ENCODE measurements at places on chromosomes 2 and 18.
A peak's percentile ranks its signal among the peaks of the same experiment; 100 is the strongest.

DNA sequence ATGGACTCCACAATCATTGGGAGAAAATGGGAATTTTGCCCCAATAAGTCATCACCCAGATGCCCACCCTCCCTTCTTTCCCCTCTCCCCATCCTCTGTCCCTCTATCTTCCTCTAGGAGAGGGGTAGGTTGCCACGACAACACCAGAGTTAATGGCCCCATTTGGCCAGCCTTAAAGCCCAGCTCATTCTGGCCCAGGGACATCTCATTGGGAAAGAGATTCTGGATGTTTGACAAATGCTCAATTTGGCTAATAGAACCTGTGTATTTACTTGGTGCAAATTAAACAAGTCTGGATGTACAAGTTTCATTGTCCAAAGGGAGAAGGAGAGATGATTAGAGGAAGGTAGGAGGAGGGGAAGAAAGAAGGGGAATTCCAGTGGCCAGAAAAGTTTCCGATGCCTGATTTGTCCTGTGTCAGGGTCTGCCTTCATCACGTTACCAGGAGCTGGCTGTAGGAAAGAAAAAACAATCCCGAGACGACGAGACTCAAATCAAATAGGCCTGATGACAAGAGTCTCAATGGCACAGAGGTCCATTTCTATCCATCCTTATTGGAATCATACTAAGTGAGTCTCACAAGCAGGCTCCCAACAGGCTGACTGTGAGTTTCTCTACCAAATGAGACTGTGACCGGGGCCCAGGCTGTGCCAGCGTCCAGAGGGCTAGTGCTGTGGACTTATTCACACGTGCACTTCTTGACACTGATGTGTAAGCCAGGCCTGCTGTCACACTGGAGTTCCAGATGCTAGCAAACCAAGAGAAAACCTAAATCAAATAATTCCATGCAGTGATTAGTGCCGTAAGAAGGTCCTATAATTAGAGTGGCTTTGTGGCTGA lies 265.2 kb upstream of the APCDD1 start:
- peak; percentile 35 for DNase-seq

DNA sequence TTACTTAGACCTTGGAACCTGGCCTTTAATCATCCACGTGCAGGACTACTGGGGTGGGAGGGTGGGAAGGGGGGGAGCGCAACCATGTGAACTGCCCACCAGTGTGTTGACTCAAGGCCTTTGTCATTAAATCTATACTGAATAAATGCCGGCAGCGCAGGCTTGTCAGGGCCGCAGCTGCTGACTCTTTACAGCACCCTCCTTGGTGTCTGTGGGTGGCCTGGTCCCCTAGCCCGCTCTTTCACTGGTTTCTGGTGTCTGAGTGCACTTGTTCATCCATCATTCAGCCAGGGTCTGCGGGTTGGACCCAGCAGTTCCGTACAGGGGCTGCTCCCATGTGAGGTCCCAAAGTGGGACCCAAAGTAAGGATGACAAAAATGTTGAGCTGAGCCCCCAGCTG lies 11.5 kb downstream of the MAP3K2 start:
- DNase-seq: no peak

- no peak for DNase-seq
Observed at GRCh38 chr2:66781804-66782203, 346.9 kb downstream of the MEIS1 start.

DNA sequence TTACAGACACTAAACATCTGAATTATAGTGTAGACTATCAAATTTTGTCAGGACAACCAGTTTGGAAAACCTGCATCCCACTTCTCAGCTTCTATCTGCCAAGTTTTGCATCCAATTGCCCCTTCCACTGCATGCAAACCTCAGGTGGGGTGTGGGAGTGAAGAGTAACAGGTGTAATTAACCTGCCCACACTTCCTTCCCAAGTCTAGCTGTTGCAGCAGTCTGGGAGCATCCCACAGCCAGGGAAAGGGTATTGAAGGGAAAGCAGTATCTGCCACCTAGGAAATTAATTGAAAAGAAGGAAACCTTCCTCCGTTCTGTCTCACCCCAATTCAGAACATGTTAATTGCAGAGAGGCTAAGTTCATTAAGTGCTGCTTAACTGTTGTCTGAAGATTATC lies 189.9 kb downstream of the NCKAP5 start:
- DNase-seq: no peak

DNA sequence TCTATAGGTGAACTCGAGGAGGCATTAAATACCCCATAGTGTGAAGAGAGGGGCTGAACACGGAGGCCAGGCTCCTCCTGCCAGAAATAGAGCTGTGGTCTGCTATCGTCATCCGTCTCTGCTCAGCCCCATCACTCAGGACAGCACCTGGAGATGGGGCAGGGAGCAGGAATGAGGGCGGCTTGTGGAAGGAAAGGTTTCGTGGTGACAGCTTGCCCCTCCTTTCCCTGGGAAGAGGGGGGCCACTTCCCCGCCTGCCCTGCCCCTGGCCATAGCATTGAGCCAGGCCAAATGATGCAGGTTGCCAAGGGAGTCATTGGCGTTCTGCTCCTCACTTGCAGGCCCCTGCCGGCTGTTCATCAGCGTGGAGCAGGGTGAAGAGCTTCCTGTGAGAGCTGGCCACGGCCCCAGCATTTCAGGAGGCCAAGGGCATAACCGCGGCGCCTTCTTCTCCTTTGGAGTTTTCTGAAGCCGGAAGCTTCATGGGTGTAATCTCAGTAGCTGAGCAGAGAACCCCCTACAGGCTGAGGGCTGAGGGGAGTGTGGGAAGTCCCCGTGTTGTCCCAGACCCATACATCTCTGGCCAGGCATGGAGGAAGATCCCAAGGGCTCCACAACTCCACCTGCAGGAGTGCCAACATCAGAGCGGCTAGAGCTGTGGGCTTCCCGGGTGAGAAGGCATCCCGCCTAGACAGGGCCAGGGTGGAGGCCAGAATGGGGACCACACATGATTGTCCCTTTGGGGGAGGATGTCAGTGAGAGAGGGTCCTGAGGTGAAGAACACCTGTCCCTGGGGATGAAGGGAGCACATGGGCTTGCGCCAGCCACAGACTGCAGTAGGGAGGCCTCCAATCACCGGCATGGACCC lies 112.5 kb upstream of the GLI2 start:
- no peak for DNase-seq

DNA sequence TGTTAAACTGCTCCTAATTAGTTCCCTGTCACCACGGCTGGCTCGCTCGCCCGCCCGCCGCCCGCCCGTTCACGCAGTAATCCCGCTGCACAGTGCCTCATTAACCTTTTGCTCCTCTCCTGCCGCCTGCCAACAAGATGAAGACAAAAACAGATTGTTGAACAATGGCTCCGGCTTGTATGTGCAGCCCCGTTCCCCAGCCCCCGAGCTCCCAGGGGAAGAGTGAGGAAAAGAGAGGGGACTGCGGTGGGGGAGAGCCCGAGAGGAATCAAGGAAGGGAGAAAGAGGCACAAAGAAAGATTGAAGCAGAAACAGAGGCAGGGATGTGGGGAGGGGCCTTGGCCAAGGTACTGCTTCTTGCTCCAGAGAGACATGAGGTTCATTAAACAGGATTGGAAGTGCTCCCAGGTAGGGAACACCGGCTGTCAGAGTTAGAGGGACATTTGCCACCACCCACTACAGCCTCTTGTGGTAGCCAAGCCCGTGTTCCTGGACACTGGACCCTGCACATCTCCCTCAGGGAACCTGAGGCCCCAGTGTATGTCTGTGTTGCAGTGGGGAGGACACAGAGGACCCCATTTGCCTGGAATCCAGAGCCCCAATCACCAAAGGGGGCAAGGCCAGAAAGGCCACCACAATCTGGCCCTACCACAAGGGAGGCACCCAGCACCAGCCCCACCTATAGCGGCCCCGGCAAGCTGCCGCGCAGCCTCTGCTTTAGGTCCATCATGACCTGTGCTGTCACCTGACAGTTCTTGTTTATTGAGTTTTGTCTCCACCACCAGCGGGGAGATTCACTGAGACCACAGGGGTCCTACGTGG lies 38.1 kb downstream of the EMX1 start:
- no peak for DNase-seq

DNA sequence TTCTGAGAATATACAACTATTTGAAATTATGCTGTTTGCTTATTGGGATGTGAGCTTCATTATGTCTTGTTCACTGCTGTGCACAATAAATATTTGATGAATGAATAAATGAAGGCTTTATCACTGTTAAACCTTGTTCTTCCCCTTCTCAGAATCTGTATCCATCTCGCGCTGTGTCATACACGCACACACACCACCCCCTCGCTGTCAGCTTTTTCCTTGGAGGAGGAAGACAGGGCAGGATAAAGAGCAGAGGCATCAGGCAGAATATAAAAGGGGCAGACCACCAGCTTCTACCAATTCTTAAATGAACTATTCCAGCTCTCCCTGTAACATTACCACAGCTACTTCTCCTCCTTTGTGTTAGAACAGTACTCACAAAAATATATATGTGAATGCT lies 75.0 kb downstream of the CD226 start:
- DNase-seq: no peak

DNA sequence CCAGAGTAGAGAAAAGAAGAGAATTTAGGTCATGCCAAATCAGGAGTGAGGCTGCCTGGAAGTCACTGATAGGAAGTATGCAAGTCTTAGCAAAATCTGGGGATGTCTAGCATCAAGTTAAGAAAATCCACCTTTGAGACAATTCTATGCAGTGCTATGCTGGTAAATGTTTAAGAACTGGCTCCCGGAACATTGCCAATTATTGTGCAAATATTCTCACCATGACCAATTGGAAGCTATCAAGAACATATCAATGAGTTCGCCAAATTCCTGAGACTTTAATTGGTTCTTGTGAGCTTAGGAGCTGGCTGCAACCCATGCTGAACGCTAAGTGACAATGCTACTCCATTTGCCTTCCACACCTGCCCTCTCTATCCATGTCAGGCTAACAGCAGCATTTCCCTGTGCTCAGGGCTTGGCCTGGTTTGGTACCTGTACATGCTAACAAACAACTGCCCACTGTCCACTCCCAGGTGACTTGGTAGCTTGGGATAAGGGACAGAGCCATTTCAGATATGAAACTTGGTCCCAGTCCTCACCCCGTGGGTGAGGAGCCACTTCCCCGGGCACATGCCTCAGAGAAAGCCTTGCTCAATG lies 172.9 kb upstream of the KLHL29 start:
- DNase-seq: no peak

GRCh38 chr18:7452331-7452730 lies 114.8 kb upstream of the PTPRM start:
- DNase-seq: no peak

Measured in fibroblast of gingiva (primary cell).